ENCODE measurements at places on chromosomes 5 and 9.

DNA sequence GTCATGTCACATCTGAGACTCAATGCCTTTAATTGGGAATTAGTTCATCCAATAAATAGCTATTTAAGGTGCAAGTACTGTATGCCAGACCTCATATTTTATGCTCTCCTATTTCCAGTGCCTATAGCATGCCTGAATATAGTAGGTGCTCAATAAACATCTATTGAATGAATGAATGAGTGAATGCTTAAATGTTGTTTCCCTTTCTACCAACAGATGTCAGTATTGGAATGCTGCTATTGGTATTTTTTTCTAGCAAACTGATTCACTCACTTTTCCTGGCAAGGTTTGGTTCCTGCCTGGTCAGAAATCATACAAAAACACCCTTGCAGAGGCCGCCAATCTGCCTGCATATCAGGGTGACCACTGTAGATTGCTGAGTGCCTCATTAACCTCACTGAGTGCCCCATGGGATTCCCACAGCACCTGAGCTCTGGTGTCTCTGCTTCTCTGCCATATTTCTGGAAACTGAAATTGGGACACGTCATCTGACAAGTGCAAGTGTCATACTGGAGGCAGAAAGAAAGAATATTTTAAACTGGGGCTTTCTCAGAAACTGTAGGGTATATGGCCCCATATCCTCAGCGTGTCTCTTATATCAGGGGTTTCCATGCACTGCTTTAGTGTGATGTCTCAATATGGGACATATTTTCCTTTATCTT is 359.7 kb downstream of the TRIM32 start:
- no peak for DNase-seq

GRCh38 chr5:177276886-177277285 is 26.6 kb downstream of the RAB24 start:
- DNase-seq: no peak

DNA sequence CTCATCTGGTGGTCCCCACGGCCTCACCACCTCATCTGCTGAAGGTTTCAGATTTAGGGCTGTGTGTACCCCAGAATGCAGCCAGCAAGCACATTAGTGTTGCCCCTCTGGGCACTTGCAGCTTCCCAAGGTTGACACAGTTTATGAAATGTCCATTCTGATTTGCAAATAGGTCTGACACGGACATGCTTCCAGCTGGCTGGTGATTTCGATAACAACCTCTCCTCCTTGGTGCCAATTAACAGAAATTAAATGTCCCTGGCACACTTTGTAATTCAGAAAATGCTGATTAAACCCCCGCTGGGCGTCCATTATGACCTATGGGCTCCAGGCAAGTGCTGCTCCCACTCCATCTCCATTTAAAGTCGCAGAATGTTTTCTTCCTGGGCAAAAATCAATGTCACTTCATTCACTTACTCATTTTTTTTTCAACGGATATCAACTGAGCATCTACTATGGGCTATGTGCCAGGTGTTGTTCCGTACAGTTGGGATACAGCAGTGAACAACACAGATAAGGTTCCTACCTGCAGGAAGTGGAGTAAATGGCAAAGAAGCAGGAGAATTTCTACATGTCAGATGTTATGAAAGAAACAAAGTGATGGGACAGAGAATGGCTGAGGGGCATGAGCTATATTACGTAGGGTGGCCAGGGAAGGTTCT is 32.0 kb downstream of the PLAC8L1 start:
- DNase-seq: no peak

DNA sequence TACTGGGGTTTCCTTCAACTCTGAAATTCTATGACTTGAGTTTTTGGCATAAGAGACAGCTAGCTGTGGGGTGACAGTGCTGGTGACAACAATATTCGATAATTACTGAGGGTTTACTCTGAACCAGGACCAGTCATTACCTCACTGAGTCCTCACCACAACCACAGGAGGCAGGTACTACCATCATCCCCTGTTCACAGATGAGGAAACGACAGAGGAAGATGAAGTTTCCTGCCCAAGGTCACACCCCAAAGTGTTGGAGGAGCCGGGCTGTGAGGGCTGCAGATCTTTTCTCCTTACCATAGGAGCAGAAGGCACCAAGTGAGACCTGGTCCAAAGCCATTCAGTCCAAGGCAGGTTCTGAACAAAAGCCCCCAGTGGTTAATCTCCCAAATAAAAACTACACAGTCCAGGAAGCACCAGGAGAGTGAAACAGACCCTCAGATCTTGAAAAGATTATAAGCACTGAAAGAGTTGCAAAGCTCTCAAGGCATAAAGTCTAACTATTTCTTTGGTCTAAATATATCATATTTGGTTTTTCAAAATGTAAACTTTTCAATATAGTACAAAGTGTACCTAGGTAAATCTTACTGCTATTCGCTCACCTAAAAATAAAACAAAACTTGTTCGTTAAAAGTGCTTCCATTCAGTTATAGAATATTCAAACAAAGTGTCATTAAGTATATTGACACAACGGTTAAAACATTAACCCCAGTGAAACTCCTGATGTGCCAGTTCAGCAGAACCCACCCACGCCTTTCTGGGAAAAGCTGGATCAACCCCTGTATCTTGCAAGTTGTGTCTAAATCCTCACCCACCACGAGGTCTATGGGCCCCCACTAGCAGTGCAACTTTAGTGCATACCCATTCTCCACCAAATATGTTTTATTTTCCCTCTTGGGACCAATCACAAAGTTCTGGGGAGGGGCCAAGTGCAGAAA is 82.6 kb upstream of the EQTN start:
- no peak for DNase-seq

DNA sequence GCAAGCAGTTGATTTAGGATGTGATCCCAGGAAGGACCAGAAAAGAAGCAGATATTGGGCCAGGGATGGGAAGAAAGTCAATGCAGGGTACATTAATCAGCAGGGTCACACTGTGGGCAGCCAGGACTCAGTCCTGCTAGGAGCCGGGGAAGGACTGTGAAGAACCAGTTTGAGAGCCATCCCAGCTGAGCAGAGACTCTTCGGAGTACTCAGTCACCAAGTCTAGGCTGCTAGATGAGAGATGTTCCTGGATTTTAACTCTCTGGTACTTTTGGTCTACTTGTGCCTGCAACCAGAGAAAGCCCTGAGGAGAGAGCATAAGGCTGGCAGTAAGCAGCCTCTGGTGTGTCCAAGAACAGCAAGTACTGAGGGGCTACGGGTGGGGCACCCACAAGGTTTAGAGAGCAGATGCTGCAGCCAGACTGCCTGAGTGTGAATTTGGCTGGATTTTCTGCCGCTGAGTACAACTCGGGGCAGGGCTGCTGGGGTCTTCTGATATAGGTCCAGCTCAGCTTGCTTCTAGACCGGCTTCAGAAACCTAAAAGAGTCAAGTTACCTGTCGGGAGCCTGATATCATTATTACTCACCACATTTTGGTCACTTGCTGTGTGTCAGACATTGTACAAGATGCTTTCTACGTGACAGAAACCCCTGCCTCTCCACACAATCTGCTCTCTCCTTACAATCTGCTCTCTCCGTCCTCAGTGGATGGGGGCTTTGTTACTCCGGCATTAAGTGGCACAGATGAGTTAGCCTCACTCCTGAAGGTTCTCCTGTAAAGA is 250.2 kb upstream of the GAS1 start:
- peak; percentile 43 for DNase-seq

DNA sequence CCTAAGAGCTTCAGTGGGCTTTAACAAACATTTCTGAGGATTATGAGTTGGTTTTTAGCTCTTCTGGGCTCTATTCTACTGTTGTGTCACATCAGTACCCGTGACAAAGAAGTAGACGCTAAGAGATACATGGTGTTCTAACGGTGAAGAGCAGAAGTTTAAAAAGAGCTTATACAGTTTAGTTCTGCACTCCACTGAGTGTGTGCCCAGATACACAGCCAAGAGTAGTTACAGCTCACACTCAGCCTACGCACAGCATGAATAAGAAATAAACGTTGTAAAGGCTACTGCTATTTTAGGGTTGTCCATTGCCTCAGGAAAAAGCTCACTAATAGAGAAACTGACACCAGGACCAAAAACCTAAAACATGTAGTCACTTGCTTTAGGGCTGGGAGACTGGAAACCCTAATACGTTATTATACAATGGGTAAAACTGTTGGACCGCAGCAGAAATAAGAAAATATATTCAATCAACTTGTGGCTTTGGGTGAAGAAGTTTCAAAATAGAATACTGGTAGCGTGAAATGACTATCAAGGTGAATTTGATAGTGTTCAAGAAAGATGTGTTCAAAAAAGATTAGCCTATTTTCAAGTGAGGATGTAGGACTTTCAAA is 34.7 kb downstream of the PSIP1 start:
- no peak for DNase-seq

- DNase-seq: no peak
Measured at GRCh38 chr9:126361810-126362238, 35.2 kb downstream of the MVB12B start.

Measured in NCI-H524 (cell line).